Gastrocnemius medialis (tissue), 4 donors: ENCODE measurements at places on chromosomes 16 and 17.

DNA sequence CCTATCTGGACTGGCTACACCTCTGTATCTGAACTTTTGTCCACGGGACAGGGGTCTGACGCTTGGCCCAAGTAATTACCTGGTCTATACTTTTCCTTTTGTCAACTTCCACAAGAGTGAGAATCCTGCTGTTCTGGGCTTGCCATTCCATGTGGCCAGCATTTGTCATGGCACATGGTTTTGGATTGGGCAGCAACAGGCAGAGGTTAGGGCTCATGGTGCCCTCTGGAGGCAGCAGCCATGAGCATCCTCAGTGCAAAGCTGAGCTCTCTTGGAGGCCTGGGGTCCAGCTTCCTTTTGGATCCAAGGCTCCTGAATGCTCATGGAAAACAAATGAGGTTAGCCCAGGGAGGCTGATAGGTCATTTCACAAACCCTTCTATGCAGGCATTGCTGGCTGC lies 7.5 kb upstream of the EDC4 start:
- no peak for DNase-seq

DNA sequence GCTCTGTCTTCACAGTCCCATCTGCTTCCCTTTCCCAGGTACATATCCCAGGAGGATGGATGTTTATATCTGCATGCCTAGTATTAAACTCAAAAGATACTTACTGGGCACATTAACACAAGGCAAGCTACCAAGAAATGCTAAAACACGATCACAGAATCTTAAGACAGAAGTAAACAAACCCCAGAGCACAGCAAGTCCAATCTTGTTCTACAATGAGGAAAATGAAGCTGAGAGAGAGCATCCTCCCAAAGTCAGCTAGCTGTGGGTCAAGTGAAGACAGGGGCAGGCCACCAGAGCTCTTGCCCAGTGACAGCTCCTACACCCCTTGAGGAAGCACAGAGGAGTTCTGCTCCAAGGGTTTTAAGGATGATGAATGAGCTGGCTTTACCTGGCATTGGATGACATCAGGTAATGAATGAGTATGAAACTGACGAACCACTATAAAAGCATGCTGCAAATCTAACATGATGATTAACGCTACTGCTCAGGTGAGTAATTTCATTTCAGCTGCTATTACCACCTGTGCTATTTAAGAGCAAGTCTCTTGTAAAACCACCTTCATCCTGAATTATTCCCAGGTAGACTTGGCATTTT lies 20.3 kb downstream of the XPO6 start:
- no peak for DNase-seq

GRCh38 chr16:82070656-82071369 lies 35.8 kb downstream of the HSD17B2 start:
- DNase-seq: no peak

- no peak for DNase-seq
Observed at GRCh38 chr16:69598045-69598444, 32.3 kb downstream of the NFAT5 start.

- DNase-seq: no peak
Observed at GRCh38 chr17:48453447-48453846, 23.4 kb upstream of the SKAP1 start.

- DNase-seq: peak; percentile 43
Observed at GRCh38 chr16:53518550-53519416, 15.8 kb upstream of the AKTIP start.

DNA sequence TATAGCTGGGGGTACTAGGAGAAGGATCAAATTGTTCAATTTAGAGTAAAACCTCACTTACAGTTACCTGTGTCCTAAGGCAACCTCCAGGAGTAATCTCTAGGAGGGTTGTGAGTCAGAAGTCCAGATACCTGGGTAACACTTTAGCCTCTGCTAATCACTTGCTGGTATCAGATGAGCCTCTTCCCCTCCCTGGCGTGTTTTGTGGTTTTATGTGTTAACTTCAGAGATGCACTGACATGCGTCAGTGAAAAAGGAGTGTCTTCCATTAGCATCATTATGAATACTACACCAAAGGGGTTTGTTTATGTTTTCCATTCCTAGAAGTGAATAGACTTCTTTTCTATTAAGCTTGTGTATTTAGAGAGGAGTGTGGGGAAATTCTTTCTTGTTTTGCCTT lies 208.2 kb downstream of the FTO start:
- no peak for DNase-seq

- DNase-seq: no peak
Observed at GRCh38 chr16:81526935-81527334, 82.3 kb downstream of the CMIP start.

GRCh38 chr16:12971241-12971640 lies 69.8 kb downstream of the SHISA9 start:
- no peak for DNase-seq

- no peak for DNase-seq
Observed at GRCh38 chr17:59178266-59178985, 22.9 kb downstream of the PRR11 start.

DNA sequence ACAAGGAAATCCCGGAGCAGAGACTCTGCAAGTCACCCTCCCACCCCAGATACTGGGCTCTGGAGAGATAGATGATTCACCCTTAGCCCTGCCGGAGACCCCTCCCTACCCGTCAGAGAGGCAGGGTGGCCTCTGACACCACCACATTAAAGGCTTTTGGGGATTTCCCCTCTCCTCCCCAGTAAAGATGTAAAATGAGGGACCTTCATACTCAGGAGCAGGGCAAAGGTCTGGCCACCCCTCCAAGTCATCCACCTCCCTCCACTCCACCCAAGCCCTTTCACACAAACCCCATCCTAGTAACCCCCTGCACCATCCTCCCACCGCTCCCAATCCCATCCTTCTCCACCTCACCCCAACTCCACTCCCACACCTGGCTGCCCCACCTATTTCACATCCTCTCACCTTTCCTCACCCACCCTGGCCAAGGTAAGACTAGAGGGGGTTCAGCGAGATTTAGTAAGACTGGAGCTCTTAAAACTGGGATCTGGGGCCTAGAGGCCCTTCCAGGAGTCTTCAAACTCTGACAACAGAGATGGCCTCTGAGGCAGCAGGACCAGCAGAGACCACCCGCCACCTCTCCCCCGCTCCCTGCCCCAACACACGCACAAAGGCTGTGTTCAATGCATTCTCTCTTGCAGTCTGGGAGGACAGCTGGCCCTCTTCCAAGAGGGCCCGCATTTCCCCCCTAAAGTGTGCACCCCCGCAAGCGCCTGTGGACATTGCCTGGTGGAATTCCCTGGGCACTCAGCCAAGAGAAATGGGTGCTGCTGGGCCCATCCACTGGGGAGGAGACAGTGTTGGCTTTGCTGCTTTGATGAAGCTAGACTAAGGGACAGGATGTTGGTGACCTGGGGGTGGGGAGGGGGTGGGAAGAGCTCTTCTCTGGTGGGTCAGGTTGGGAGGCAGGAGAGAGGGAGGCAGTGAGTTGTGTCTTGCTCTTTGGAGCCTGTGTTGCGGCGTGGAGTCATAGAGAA lies 1.1 kb downstream of the ABAT start:
- no peak for DNase-seq

- DNase-seq: no peak
Observed at GRCh38 chr17:7330638-7331015, 1.5 kb upstream of the NEURL4 start.

DNA sequence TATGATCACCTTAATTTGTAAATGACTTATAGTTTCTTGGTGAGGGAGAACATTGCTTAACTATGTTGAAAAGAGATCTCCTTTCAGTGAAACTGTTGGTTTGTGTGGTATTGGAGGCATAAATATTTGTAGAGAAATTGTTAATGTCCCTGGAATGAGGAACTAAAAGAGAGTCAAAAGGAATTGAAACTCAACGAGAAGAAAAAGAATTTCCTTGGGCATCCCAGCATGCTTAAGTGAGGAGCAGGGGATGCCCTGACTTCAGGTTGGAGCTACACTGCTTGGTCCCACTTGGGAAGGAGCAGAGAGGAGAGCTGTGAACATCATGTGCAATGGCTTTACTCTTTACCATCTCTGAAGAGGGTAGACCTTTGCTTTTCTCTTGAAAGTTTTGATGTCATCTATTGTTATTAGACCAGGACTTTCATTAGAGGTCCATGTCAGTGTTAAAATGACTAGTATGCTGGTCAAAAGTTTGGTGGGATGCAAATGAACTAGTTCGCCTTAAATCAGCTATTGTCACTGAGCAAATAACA lies 21.7 kb downstream of the KRT23 start:
- no peak for DNase-seq

GRCh38 chr17:13619462-13619861 lies 17.7 kb upstream of the HS3ST3A1 start:
- no peak for DNase-seq

DNA sequence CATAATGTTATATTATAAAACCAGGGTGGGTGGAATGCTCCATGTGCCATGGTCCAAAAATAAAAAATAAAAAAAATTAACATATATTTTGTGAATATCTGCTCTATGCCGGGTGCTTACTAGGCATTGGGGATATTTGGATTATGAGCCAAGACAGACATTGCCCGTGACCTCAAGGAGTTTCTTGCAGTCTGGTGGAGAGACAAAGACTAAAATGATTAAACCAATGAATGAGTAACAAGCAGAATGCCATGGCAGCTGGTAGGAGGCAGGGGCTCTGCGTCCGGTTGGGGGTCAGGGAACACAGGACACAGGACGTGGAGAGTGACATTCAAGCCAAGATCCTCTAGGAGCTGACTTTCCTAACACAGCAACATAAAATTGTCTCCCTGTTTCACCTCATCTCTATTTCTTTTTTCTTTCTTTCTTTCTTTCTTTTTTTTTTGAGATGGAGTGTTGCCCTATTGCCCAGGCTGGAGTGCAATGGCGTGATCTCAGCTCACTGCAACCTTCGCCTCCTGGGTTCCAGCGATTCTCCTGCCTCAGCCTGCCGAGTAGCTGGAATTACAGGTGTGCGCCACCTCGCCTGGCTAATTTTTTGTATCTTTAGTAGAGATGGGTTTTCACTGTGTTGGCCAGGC lies 35.4 kb downstream of the RGS9 start:
- DNase-seq: no peak

- DNase-seq: no peak
Observed at GRCh38 chr16:27181019-27181790, 22.1 kb upstream of the KDM8 start.
